ENCODE measurements at places on chromosomes 11 and 22. TPM values are rescaled to one million over a fixed set of nuclear protein-coding genes. Genes with fewer than 3 reads are reported as not detected.

The TP53I11 gene
- total RNA-seq: 97.5 TPM

GRCh38 chr11:6825231-6825744, 20.2 kb upstream of the OR10A5 start:
- DNase-seq: no peak

DNA sequence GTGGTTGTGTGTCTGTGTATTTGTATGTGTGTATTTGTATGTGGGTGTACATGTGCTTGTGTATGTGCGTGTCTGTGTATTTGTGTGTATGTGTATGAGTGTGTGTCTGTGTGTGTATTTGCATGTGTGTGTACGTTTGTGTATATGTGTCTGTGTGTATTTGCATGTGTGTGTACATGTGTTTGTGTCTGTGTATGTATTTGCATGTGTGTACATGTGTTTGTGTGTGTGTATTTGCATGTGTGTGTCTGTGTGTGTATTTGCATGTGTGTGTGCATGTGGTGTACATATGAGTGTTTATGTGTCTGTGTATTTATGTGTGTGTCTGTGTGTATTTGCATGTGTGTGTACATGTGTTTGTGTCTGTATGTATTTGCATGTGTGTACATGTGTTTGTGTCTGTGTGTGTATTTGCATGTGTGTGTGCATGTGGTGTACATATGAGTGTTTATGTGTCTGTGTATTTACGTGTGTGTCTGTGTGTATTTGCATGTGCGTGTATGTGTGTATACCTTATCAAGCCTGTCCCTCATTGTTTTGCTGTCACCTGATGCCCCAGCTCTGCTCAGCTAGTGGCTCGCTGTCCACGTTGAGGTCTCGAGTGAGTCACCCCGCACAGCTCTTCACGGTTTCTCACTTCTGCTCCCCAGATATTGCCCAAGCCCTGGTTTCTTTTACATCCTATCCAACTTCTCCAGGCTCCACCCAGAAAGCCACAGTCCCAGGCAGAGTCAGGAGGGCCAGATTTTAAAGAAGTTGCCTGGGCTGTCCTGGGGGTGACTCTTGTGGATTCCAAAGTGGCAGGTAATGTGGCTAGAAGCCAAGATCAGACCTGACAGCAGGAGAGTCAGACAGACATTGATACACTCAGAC, 15.2 kb downstream of the MB start:
- DNase-seq: no peak

The JAML gene
- not detected for total RNA-seq

DNA sequence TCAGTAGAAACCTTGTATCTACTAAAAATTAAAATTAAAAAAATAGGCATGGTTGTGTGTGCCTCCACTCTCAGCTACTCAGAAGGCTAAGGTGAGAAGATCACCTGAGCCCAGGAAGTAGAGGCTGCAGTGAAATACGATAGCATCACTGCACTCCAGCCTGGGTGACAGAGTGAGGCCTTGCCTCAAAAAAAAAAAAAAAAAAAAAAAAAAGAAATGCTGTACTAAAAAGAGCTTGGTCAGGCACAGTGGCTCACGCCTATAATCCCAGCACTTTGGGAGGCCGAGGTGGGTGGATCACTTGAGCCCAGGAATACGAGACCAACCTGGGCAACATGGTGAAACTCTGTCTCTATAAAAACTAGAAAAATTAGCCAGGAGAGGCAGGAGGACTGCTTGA, 36.5 kb downstream of the SBF2 start:
- DNase-seq: no peak

The C22orf31 gene
- total RNA-seq: not detected

DNA sequence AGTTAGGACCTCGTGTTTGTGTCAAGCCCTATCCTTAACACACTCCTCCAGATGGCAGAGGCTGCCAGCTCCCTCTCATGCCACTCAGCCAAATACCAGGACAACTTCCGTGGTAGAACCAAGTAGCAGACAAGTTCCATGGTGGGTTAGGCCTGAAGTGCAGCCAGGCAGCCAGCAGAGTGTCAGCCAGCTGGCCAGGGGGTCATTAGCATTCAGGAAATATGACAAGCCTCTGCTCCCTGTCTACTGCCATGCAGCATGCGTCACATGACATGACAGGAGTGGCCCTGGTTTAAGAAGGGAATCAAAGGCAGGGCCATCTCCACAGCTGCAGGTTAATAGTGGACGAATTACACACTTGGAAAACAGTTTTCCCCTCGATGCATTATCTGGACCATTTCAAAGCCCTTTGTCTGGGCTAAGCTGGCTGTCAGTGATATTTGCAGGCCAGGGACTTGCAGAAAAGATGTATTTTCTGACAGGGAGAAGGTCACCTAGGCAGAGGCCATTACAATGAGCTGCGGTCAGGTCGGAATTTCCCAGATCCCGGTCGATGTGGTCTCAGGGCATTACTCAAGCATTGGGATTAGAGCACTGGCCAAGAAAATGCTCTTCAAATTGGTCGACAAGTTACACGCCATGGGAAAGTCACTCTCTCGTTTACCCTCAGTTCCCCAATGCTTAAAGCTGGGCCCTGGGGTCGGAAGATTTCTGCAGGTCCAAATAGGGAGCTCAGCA, 461.7 kb upstream of the CADM1 start:
- no peak for DNase-seq

GRCh38 chr11:78832226-78832947, 257.7 kb upstream of the NARS2 start:
- no peak for DNase-seq

DNA sequence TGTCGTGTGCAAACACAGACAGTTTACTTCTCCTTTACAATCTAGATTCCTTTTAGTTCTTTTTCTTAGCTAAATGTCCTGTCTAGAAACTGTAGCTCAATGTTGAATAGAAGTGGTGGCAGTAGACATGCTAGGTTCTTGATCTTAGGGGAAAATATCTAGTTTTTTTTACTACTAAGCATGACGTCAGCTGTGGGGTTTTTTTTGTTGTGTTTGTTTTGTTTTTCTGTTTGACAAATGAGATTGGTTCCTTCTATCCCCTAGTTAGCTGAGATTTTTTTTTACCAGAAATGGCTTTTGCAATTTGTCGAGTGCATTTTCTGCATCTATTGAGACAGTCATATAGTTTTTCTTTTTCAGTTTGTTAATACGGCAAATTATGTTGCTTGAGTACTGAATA, 2.3 kb upstream of the OR10G7 start:
- no peak for DNase-seq

GRCh38 chr11:129946965-129947364, 51.6 kb upstream of the NFRKB start:
- no peak for DNase-seq

The MMP11 gene
- 169 TPM for total RNA-seq

GRCh38 chr11:36233204-36233603, 56.0 kb downstream of the COMMD9 start:
- DNase-seq: no peak

- no peak for DNase-seq
Measured at GRCh38 chr11:112554586-112554985, 293.9 kb upstream of the PLET1 start.

DNA sequence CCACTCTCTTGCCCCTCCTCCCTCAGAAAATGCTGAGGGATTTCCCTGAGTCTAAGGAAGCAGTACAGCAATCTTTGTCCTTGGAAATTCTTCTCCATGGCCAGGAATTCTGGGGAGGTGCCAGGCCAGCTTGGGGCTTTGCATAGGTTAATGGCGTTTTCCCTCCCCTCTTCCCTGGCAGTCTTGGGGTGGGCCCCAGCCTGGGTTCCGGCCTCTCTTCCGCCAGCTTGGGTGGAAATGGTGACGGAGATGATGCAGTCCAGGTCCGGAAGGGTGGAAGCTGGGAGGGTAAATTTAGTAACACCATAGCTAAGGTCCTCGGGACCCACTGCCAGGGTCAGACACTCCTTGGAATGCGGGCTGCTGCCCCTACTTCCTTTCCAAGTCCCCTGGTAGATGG, 5.0 kb downstream of the PHLDB1 start:
- DNase-seq: peak; percentile 59

The RFPL3 gene
- total RNA-seq: not detected

- no peak for DNase-seq
Measured at GRCh38 chr22:27438271-27438980, 363.1 kb downstream of the MN1 start.

The OR5B2 gene
- total RNA-seq: not detected

- DNase-seq: peak; percentile 96
Measured at GRCh38 chr22:37933711-37934376, 19.6 kb downstream of the C22orf23 start.

- DNase-seq: no peak
Measured at GRCh38 chr22:16963189-16963945, 44.7 kb downstream of the GAB4 start.

- DNase-seq: no peak
Measured at GRCh38 chr22:49155039-49155769, 672.5 kb downstream of the BRD1 start.

- DNase-seq: no peak
Measured at GRCh38 chr11:57777969-57778317, 16.3 kb downstream of the CTNND1 start.

GRCh38 chr11:78289552-78290292, 101.0 kb downstream of the USP35 start:
- no peak for DNase-seq
